HCT116 (cell line): ENCODE measurements at places on chromosomes 5 and 9. TPM values are rescaled to one million over a fixed set of nuclear protein-coding genes. Genes with fewer than 3 reads are reported as not detected.
A peak's percentile ranks its signal among the peaks of the same experiment; 100 is the strongest.

DNA sequence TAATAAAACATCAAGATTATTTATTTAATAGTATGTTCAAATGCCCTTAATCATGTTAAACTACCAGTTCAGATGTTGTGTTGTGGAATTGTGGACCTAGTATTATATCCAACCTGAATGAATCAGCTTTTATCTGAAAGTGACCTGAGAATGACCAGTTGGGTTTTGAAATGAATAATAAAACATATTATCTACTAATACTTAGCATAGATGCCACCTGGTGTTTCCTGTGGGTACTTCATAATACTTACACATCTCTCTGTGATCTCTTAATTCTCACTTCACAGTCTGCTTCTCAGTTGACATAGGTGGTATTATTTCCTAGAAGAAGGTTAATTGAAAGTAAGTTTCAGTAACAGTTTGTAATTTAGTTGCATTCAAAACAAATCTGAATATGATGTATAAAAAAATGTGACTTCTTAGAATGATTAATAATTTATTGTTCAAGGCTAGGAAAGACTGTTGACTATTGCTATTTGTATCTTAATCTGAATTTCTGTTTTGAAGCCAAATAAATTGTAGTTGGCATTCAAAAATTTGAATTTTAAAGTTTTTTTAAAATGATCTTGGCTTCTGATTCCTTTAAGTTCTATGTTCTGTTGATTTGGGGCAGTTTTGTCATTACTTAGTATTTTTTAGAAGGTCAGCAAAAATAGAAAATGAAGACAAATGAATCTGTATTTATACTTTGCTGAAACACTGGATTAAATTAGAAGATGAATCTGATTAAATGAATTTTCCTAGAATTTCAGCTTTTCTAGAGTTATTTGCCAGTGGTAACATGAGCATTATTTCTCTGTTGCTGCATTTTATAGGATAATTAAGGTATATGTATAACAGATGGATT lies 48.2 kb downstream of the KIF2A start:
- DNase-seq, result peak; percentile 31

DNA sequence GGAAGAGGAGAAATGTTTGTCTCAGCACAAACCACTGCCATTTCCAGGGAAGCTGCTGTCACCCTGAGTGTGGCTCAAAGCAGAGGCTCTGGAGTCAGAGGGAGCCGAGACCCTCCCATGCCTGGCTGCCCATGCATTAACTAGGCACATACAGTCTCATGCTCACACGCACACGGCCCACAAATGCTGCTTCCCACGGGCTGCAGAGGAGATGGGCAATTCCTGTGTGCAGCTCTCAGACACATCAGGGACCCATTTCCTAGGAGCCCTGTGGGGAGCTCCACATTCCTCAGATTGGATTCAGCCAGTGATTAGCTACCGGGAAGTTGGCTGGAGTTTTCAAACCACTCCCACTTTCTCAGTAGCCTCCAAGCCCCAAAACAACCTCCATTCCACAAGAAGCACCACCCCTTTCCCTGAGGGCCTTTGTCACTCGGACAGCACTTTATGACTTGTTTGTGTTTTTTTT lies 9.1 kb upstream of the PTGES start:
- no peak for DNase-seq

GRCh38 chr5:72364951-72365350 lies 44.8 kb downstream of the PTCD2 start:
- no peak for DNase-seq

- no peak for DNase-seq
These were observed 45.5 kb downstream of the HTR1A start for GRCh38 chr5:63916786-63917185.

DNA sequence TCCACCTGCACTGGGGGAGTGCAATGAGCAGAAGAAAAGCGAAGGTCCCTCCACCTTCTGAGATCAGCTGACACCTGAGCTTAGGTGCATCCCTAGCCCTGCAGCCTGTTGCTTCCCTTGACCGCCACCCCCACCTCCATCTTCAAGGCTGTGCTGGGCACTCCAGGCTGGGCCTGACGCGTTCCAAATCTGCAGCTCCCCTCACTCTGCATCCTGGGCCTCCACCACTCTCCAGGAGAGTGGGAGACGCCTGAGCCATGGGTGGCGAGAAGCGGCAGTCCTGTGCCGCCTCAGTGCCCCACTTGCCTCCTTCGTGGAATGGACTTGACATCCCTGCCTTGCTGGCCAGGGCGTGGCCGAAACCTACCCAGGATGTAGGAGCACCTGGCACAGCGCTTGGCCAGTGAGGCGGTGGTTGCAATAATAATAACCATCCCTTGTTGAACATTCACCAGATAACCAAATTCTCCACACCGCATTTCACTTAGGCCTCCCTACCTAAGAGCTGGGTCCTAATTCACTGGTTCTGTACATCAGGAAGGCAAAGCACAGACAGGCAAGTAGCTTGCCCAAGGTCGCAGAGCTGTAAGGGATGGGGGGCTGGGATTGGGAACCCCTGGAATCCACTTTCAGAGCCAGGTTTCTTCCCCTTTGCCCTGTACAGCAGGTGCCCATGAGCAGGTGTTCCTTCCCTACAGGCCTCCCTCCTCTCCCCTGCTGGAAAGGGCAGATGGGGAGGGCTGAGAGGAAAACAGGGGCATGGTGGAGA lies 11.7 kb downstream of the B4GALT7 start:
- no peak for DNase-seq

DNA sequence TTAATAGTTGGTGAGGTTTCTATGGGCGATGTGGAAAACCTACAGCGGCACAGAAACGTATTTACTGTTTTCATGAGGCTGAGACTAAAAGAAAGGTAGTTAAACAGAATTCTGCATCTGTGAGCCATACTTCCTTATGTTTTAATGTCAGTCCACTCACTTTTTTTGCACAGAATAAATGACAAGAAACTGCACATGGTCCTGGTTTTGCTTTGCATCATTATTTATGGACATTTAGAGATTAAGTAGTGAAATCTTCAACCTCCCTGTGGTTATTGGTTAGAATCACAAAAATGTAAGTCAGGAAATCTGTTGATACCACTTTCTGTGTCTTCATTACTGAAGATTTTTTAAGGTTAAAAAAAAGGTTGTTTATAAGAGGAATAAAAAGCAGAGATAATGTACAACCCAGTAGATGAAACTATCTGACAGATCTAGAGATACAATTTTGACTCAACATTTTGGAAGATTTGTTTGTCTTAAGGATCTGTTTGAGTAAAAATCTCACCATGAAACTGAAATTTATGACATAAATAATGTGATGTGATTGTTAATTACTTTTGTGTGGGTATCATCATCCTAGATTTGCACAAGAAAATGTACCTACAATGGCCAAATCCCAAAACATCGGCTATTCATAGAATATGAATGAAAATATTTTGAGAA lies 2.4 kb downstream of the PRR16 start:
- DNase-seq, result no peak

DNA sequence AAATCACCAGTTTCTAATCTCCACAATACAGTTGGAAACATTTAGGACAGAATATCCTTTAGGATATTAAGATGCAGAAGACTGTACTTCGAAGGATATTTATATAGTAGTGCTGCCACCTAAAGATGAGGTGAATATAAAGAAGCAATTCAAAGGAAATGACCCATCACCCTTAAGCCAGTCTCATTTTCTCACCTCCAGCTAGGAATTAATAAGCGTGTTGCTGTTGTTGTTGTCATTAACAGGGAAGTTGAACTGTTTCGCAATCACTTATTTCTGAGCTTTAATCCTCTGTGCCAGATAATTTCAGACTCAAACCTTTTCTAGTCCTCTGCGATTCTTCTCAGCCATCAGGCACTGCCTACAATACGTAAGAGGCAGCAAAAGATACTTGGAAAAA lies 7.8 kb upstream of the PURA start:
- no peak for DNase-seq

DNA sequence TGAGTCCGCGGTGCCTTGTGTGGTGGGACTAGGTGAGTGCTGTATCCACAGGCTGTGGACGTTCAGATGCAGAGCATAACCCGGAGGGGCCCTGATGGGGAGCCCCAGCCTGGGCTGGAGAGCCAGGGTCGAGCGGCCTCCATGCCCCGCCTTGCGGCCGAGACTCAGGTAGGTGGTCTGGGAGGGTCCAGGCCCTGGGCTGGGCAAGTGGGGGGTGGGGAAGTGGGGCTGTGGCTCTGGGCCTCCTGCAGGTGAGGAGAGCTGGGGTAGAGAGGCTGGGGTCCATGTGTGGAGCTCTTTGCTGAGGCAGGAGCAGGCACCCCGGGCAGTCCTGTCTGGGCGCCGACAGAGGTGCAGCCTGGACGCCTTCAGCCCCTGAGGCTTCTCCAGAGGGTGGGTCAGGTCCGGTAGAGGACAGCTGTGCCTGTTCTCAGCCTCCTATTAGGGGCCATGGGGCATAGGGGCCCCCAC lies 241.1 kb downstream of the CACNA1B start:
- DNase-seq, result no peak

- peak; percentile 57 for DNase-seq
These were observed 29.0 kb downstream of the HK3 start for GRCh38 chr5:176870110-176870591.

DNA sequence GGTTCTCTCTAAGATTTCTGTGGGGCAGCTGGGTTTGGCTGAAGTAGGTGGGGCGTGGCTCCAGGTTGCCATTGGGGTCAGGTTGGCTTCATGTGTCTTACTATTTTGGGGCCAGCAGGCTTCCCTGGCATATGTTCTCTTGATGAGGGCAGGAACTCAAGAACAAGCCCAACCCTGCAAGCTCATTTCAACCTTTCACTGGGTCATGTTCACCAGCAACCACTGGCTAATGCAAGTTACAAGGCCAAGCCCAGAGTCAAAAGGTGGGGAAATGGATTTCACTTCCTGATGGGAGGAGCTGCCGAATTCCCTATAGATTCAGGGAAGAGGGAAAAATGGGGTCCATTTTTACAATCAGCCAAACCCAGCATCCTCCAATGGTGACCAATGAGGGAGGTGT lies 34.0 kb upstream of the HAND1 start:
- no peak for DNase-seq

GRCh38 chr5:172730981-172731679 lies 39.9 kb downstream of the DUSP1 start:
- peak; percentile 66 for DNase-seq

- no peak for DNase-seq
These were observed 147.4 kb downstream of the CDK5RAP2 start for GRCh38 chr9:120432600-120432999.

GRCh38 chr5:138666226-138666742 lies 86.9 kb upstream of the CTNNA1 start:
- DNase-seq, result no peak

DNA sequence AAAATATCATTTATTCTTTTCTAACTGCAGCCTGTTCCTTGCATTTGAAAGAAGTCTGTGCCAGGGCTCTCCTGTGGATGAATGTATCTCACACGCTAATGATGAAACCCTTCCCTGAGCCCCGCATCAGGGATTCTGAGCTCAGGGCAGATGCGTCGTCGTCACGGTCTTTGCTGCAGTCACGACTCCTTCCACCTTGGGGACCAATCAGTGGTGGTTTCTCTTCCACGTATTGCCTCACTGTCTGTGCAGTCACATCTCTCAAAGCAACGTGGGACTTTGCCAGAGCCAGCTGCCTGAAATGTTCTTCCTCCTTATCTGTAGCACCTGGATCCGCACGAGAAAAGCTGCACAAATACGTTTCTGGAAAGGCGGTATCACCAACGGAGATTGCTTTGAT lies 13.9 kb upstream of the UBE2QL1 start:
- DNase-seq, result no peak

GRCh38 chr5:134492568-134492967 lies 32.9 kb upstream of the JADE2 start:
- DNase-seq, result no peak

DNA sequence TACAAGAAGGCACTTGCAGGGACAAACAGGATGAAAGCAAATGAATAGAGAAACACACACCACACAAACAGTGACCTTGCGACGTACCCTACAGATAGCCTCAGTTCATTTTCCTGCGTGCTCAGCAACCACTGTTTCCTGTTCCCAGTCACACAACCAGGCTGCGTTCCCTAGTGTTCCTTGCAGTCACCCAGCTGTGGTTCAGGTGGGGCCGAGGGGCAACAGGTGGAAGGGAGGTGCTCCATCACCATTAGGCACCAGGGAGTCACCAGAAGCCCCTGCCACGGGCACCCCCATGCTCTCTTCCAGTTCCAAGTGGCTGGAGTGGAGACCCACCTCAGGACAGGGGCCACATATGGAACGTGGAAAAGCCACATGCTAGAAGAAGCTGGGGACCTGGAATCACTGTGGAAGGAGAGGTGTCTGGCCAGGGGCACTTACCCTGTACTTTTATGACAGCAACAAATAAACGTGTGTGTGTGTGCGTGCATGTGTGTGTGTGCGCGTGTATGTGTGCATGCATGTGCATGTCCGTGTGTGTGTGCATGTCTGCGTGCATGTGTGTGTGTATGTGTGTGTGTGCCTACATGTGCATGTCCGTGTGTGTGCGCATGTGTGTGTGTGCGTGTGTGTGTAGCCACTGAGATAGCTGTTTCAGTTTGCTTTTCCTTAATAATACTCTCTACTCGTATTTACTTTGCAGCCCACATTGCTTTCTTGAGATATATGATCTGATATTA lies 18.8 kb upstream of the FCN2 start:
- no peak for DNase-seq

GRCh38 chr9:35446012-35446411 lies 43.9 kb upstream of the RUSC2 start:
- DNase-seq, result no peak

GRCh38 chr9:82410306-82410705 lies 421.7 kb downstream of the SPATA31D1 start:
- no peak for DNase-seq

GRCh38 chr9:18427691-18428090 lies 46.3 kb upstream of the ADAMTSL1 start:
- DNase-seq, result no peak

- no peak for DNase-seq
These were observed 23.4 kb upstream of the CORO2A start for GRCh38 chr9:98215821-98216220.

- no peak for DNase-seq
These were observed 616.0 kb downstream of the ACTL7B start for GRCh38 chr9:108239696-108240321.

The ENHO gene
- 6.1 TPM for total RNA-seq

The ADGRD2 gene
- total RNA-seq, result not detected

The ANKRD31 gene
- total RNA-seq, result 0.30 TPM

The RETREG1 gene
- 6.0 TPM for total RNA-seq

The ADAMTS19 gene
- not detected for total RNA-seq

The CATSPER3 gene
- 1.7 TPM for total RNA-seq

The DBH gene
- total RNA-seq, result not detected

The PLCXD3 gene
- total RNA-seq, result not detected

The ANKRD33B gene
- total RNA-seq, result 10.9 TPM

The ZNF883 gene
- total RNA-seq, result not detected
